ENCODE measurements at places on chromosomes 7 and 10. TPM values are rescaled to one million over a fixed set of nuclear protein-coding genes. Genes with fewer than 3 reads are reported as not detected.

HEPACAM2 gene
- not detected for total RNA-seq

CABCOCO1 gene
- not detected for total RNA-seq

UROS gene
- total RNA-seq = 48.0 TPM

TET1 gene
- total RNA-seq = 31.6 TPM

URGCP gene
- 17.8 TPM for total RNA-seq

BTBD16 gene
- total RNA-seq = 0.98 TPM
